Hepatocyte (in vitro differentiated cells): ENCODE measurements at places on chromosomes 5 and 9. TPM values are rescaled to one million over a fixed set of nuclear protein-coding genes. Genes with fewer than 3 reads are reported as not detected.

GRCh38 chr5:84202136-84202535 is 182.5 kb downstream of the EDIL3 start:
- no peak for DNase-seq
- no peak overlapping the region for H3K4me3 ChIP-seq
- H3K27ac ChIP-seq, result no peak overlapping the region
- no peaks in the 10 kb centered on the region for H3K27me3 ChIP-seq

DNA sequence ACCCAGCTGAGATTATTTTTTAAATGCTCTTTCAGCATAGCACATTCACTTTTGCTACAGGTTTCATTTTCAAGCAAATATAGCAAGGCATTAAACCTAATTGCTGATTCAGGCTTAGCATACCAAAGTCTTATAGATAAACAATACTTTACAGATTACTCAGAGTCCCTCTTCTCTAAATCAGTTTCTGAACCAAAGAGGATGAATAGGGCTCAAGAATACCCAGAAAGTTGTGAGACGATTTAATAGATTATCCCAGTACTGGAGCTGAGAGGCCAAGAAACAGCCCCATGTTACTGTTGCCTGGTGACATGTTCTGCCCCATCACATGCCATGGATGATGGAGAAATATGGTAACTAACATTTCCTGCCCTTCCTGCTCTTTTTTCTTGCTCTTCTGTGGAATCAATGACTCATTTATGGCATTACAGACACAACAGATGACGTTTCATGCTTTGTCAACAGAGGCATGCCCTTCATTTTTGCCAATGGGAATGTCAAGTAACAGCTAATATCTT is 18.1 kb upstream of the SSBP2 start:
- peak overlapping the region; percentile 75 for H3K27ac ChIP-seq
- H3K4me1 ChIP-seq, result no peaks in the 10 kb centered on the region
- H3K4me3 ChIP-seq, result no peak overlapping the region
- no peaks in the 10 kb centered on the region for H3K27me3 ChIP-seq
- no peaks in the 10 kb centered on the region for H3K36me3 ChIP-seq

DNA sequence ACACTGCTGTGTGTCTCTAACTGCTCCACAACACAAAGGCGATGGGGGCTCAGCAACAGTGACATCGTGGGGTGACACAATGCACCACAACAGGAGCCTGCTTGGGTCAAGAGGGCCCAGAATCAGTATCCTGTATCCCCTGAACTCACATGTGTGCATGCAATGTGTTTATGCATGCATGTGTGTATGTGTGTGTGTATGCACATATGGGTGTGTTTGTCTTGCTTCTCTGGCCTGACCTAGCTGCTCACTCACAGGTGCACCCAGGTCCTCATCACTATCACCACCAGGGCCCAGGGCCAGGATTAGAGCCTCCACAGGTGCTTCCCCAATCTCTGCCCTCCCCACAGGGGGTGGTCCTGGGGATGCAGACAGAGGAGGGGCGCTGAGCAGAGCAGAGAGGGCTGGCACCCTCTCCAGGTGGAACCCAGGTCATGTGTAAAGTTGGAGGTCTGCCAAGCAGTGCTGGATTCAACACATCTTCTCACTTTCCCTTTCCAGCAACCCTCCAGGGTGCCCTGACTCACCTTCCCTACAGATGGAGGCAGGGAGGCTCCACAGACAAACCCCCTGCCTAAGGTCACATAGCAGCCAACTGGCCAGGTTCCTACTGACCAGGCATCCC is 18.1 kb upstream of the ZNF484 start:
- H3K27ac ChIP-seq, result no peak overlapping the region
- H3K4me1 ChIP-seq, result peaks cover 3% of the 10 kb centered on the region
- H3K27me3 ChIP-seq, result no peaks in the 10 kb centered on the region
- H3K36me3 ChIP-seq, result no peaks in the 10 kb centered on the region
- no peak overlapping the region for H3K4me3 ChIP-seq
- DNase-seq, result no peak

- peak overlapping the region; percentile 56 for H3K27ac ChIP-seq
- H3K27me3 ChIP-seq, result no peaks in the 10 kb centered on the region
- DNase-seq, result peak; percentile 28
- peaks cover 12% of the 10 kb centered on the region for H3K4me1 ChIP-seq
- no peaks in the 10 kb centered on the region for H3K36me3 ChIP-seq
- no peak overlapping the region for H3K4me3 ChIP-seq
These were observed 702.8 kb downstream of the SEMA5A start for GRCh38 chr5:8842971-8843551.

DNA sequence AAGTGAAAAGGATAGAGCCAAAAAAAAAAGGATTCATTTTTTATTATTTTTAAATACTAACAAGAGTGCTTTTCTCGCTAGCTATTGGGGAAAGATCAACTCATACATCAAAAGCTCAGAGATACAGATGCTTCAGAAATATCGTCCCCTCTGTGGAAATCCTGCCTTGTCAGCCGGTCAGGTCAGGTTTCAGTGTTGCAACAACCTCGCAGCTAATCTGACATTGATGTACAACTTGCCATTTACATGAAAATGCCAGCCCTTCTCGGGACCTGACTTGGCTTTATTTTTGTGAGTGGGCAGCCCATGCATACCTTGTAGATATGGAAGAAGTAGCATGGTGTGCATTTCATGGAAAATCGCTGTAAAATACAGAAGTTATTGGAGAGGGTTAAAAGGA is 358.8 kb upstream of the ADAMTS16 start:
- H3K36me3 ChIP-seq, result no peaks in the 10 kb centered on the region
- no peak overlapping the region for H3K27ac ChIP-seq
- no peaks in the 10 kb centered on the region for H3K4me1 ChIP-seq
- no peak for DNase-seq
- no peak overlapping the region for H3K4me3 ChIP-seq
- no peaks in the 10 kb centered on the region for H3K27me3 ChIP-seq

DNA sequence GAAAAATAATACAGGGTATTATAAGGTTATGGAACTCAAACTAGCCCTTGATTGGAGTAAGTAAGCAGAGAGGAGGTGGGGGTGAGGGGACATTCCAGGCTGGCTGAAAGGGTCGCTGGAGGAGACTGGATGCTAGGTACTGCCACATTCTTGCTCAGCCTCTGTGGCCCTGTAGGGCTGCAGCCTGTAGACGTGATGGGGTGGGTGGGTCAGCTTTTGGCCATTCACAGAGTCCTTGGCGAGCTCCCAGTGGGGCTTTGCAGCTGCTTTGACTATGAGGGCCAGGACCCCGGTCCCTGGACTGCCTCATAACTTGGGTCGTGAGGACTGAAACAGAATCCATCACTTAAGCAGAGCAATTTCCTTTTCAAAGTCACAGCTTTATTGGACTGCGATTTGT is 4.2 kb upstream of the GDNF start:
- H3K4me1 ChIP-seq, result peaks cover 13% of the 10 kb centered on the region
- DNase-seq, result no peak
- peaks cover 56% of the 10 kb centered on the region for H3K27me3 ChIP-seq
- H3K4me3 ChIP-seq, result no peak overlapping the region

GRCh38 chr9:127626752-127627493 is 14.8 kb downstream of the STXBP1 start:
- H3K27me3 ChIP-seq, result no peaks in the 10 kb centered on the region
- H3K4me3 ChIP-seq, result no peak overlapping the region
- no peaks in the 10 kb centered on the region for H3K4me1 ChIP-seq
- H3K36me3 ChIP-seq, result no peaks in the 10 kb centered on the region
- no peak overlapping the region for H3K27ac ChIP-seq

GRCh38 chr5:5066276-5067186 is 73.6 kb upstream of the ADAMTS16 start:
- H3K27me3 ChIP-seq, result no peaks in the 10 kb centered on the region
- DNase-seq, result no peak
- H3K36me3 ChIP-seq, result no peaks in the 10 kb centered on the region

DNA sequence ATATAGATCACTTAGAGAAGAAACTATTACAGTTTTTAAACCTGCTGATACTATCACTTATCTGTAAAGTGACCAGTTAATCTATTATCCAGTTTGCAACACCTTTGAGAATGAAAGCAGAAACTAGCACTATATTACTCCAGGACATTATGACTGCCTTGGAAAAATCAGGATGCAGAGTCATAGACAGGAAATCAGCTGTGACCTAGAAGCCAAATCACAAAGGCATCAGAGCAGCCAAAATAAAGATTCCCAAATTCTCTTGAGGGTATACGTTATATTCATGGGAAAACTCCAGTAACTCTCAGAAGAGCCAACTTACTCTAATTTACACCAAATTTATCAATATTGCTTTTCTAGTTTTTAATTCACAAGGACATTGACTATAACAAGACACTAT is 49.9 kb downstream of the CDO1 start:
- H3K36me3 ChIP-seq, result no peaks in the 10 kb centered on the region
- no peak overlapping the region for H3K27ac ChIP-seq
- H3K4me1 ChIP-seq, result no peaks in the 10 kb centered on the region
- DNase-seq, result no peak
- H3K27me3 ChIP-seq, result no peaks in the 10 kb centered on the region

DNA sequence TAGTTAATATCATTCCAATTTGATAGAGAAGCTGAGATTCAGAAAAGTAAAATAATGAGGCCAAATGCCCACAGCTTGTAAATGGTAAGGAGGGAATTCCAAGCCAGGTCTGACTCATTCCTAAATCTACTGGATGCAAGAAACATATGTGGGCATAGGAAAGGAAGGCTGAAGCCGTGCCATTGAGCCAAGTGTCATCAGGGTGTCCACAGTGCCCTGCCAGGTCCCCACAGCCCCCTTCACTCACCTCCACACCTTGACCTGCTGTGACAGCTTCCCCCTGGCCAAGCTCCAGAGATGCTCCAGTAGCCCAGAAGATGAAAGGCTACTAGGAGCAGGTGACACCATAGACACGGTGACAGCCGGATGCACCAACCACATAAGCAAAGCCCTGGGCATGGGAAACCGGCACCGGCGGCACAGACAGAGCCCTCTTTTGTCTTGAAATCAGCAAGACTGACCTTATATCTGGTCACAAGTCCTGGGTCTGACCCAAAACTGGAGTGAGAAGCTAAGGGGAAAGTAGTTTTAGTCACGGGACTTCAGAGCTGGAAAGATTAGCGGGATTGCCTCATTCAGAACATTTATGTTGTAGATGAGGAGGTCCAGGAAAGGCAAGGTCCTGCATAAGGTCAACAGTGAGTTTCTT is 20.1 kb upstream of the FAT2 start:
- H3K4me1 ChIP-seq, result peaks cover 4% of the 10 kb centered on the region
- H3K27me3 ChIP-seq, result peaks cover 7% of the 10 kb centered on the region
- H3K36me3 ChIP-seq, result no peaks in the 10 kb centered on the region
- no peak overlapping the region for H3K27ac ChIP-seq

- peaks cover 14% of the 10 kb centered on the region for H3K4me1 ChIP-seq
- no peaks in the 10 kb centered on the region for H3K27me3 ChIP-seq
- no peak for DNase-seq
These were observed 315.0 kb upstream of the PIK3R1 start for GRCh38 chr5:67900514-67900913.

GRCh38 chr5:155753943-155754581 is 572.9 kb upstream of the SGCD start:
- no peaks in the 10 kb centered on the region for H3K4me1 ChIP-seq
- H3K27me3 ChIP-seq, result no peaks in the 10 kb centered on the region
- no peak overlapping the region for H3K27ac ChIP-seq
- H3K4me3 ChIP-seq, result no peak overlapping the region
- H3K36me3 ChIP-seq, result no peaks in the 10 kb centered on the region
- DNase-seq, result no peak

DNA sequence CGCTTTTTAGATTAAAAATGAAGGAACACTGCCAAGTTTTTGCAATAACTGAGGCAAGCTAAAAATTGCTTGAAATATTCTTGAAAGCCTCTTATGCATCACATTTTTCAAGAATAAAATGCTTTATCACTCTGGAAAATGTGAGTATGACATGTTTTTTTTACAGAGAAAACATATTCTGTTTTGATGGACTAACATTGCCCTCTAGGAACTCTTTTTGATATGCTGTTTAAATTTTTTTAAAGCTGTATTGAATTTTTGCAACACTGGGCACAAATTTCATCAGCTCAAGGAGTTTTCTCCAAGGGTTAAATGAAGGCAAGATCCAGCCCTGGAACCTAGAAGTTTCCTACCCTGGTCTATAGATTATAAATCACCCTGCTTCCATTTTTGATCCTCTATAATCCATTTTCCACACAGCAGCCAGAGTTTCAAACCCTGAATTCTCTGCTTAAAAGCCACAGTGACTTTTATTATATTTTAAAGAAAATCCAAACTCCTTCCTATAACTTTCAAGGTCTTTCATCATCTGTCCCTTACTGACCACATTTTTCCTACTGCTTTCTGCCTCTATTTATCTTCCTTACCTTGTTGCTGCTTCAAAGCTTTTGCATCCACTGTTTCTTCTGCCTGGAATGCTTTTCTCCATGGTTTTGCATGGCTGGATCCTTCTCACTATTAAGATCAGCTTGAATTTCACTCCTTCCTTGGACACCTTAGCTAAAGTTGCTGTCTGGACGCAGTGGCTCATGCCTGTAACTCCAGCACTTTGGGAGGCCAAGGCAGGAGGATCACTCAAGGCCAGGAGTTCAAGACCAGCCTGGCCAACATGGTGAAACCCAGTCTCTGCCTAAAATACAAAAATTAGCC is 60.9 kb downstream of the IL31RA start:
- DNase-seq, result no peak
- H3K36me3 ChIP-seq, result no peaks in the 10 kb centered on the region
- no peak overlapping the region for H3K4me3 ChIP-seq
- H3K27me3 ChIP-seq, result no peaks in the 10 kb centered on the region

DNA sequence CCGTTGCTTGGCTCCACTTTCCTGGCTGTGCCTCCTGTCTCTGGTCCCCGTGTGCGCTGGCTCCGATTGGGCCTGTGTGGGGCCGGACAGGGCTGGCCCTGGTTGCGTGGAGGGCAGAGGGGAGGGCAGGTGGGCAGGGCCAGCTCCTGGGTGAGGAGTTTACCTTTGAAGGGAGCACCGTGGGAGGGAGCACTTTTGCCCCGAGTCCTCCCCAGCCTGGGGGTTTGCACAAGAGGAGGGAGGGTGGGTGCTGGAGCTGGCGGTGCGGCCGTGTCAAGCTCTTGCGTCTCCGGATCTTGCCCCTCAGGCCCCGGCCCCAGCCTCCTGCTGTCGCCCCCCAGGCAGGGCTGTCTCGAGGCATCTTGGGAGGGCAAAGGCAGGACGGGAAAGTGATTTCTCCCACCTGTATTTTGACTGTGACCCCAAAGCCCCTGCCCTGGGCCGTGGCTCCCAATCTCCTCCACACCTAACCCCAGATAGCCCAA is 48.3 kb upstream of the EXOC3 start:
- H3K27me3 ChIP-seq, result no peaks in the 10 kb centered on the region
- no peaks in the 10 kb centered on the region for H3K36me3 ChIP-seq
- peak; percentile 6 for DNase-seq
- peaks cover 24% of the 10 kb centered on the region for H3K4me1 ChIP-seq
- no peak overlapping the region for H3K4me3 ChIP-seq

Gene EIF4EBP3
- total RNA-seq, result 2.7 and 3.5 TPM in 2 replicates

Gene ANKRD31
- total RNA-seq, result 0.47 and 0.60 TPM in 2 replicates

Gene FGF18
- total RNA-seq, result 1.00 and 2.2 TPM in 2 replicates

Gene NIM1K
- not detected in 2 replicates for total RNA-seq

Gene LNPEP
- total RNA-seq, result 32.6 and 46.8 TPM in 2 replicates

Gene FOXD4L3
- 0.12 TPM in 1 of 2 replicates, not detected in the other for total RNA-seq

Gene OR1J1
- total RNA-seq, result not detected in 2 replicates

Gene PCDHGC5
- total RNA-seq, result 0.92 and 1.1 TPM in 2 replicates

Gene SLC1A1
- 50.7 and 52.9 TPM in 2 replicates for total RNA-seq

Gene SVEP1
- 13.3 and 14.6 TPM in 2 replicates for total RNA-seq
